Right renal pelvis (tissue), 4 donors: ENCODE measurements at places on chromosomes 6 and 20. TPM values are rescaled to one million over a fixed set of nuclear protein-coding genes. Genes with fewer than 3 reads are reported as not detected.

DNA sequence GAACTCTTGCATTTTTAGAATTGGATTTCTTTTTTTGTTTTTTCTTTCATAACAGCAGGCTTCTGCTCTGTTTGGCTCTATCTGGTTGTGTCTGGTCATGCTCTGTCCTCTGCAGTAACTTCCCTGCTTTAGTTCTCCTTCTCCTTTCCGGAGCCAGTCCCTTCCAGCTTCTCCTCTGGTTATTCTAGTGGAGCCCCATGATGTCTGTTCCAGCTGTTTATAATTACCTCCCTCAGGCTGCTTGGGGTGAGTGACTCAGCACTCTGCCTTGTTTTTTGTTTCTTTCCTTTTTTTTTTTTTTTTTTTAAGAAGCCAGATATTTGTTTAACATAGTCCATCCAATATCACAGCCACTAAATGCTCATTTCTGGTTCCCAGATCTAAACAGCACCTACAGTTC is 409.6 kb downstream of the MAFB start:
- DNase-seq = no peak

- DNase-seq = no peak
Observed at GRCh38 chr6:129033581-129033980, 150.6 kb downstream of the LAMA2 start.

GRCh38 chr20:63668351-63668750 is 10.2 kb downstream of the RTEL1 start:
- no peak for DNase-seq

DNA sequence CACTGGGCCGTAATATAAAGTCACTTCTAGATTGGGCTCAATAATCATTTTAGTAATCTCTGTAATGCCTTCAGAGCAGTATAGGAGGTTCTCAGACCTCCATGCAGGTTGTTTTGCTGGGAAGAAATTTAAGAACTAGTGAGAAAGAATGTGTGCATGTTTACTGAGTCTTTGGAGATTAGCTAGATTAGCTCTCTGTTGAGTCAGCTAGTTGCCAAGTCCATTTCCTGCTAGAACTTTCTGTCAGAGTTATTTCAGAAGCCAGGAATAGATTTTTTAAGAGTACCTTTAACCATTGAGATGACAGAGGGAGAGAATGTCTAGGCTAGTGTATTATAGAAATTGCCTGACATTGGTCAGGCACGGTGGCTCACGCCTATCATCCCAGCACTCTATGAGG is 33.3 kb downstream of the ORC3 start:
- DNase-seq = no peak

The TRIM10 gene
- polyA plus RNA-seq = 0.48 TPM

The IRF4 gene
- polyA plus RNA-seq = 0.23 TPM

The NRM gene
- 39.7 TPM for polyA plus RNA-seq

The OOEP gene
- not detected for polyA plus RNA-seq

The PRL gene
- not detected for polyA plus RNA-seq

- no peak for DNase-seq
Observed at GRCh38 chr20:49419785-49420184, 62.7 kb downstream of the KCNB1 start.

GRCh38 chr6:63805808-63806572 is 170.4 kb downstream of the PHF3 start:
- no peak for DNase-seq

DNA sequence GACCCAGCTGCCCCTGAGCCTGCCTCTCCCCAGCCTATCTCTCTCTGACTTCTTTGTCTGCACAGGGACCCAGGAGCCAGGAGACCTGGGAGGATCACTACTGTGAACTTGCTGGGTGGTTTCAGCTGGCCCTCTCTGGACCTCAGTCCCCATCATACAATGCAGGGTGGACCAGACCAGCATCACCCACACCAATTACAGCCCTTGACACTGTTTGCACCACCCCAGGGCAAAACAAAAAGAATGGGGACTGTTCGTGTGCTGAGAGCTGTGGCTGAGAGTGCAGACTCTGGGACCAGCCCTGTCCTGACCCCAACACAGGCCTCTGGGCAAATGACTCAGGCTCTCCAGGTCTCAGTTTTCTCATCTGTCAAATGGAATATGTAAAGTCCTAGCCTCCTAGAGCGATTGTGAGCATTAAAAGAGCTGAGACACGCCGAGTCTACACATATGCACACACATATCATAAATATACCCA is 25.4 kb downstream of the PTGIS start:
- DNase-seq = no peak

- no peak for DNase-seq
Observed at GRCh38 chr6:9335431-9335830, 900.1 kb upstream of the SLC35B3 start.

The FANCE gene
- polyA plus RNA-seq = 10.9 TPM

- DNase-seq = no peak
Observed at GRCh38 chr6:24430086-24430485, 27.4 kb downstream of the MRS2 start.

The RBPJL gene
- polyA plus RNA-seq = not detected

The GCM1 gene
- not detected for polyA plus RNA-seq

The ROMO1 gene
- 112 TPM for polyA plus RNA-seq

DNA sequence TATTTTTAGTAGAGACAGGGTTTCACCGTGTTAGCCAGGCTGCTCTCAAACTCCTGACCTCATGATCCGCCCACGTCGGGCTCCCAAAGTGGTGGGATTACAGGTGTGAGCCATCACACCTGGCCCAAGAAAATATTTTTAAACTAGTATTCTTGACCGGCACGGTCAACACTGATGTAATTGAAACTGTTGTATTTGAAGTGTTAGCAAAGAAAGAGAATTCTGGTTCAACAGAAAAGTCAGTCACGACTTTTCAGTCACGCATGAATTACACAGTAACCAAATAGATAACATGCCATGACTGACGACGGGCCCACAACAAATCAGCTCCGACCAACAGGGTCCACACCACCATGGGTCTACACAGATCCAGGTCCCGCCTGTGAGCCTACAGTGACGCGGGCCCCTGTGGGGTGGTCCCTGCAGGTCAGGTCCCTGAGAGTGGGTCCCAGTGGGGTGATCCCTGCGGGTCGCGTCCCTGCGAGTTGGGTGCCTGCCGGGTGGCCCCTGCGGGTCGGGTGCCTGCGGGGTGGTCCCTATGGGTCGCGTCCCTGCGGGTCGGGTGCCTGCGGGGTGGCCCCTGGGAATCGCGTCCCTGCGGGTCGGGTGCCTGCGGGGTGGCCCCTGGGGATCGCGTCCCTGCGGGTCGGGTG is 1.0 kb downstream of the GMEB2 start:
- DNase-seq = no peak

The IBTK gene
- 48.9 TPM for polyA plus RNA-seq

The GRIK2 gene
- 13.4 TPM for polyA plus RNA-seq

The GSTA1 gene
- 1.1 TPM for polyA plus RNA-seq

DNA sequence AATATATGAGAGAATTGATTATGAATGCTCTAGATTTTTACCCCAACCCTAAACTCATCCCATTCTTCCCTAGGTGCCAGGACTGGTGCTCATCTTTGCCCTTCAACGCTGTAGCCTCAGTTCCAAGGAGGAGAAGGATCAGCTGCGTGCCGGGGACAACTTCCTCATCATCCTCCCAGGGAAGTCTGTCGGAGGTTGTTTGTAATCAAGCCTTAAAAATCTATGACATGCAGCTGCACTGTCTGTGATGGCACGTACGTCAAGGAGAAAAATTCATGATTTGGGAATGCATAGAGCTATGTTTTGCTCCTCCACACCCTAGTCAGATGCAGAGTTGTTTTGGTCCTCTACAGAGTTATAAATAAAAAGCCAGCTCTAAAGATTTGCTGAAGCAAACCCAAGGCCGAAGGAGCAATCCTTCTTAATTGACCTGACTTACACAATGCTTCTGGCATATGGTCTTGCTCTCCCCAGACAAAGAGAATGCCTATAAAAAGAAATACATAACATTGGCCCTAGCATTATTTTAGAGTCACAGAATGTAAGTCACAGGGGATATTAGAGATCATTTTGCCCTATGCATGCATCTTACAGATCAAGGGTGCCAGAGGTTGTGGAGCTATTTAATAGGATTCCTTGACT is 244.2 kb downstream of the HIVEP2 start:
- DNase-seq = no peak

GRCh38 chr20:18589941-18590674 is 2.3 kb downstream of the DTD1 start:
- no peak for DNase-seq

GRCh38 chr20:1020614-1021013 is 18.5 kb upstream of the RSPO4 start:
- no peak for DNase-seq

GRCh38 chr20:5065879-5066383 is 53.8 kb downstream of the PCNA start:
- no peak for DNase-seq

DNA sequence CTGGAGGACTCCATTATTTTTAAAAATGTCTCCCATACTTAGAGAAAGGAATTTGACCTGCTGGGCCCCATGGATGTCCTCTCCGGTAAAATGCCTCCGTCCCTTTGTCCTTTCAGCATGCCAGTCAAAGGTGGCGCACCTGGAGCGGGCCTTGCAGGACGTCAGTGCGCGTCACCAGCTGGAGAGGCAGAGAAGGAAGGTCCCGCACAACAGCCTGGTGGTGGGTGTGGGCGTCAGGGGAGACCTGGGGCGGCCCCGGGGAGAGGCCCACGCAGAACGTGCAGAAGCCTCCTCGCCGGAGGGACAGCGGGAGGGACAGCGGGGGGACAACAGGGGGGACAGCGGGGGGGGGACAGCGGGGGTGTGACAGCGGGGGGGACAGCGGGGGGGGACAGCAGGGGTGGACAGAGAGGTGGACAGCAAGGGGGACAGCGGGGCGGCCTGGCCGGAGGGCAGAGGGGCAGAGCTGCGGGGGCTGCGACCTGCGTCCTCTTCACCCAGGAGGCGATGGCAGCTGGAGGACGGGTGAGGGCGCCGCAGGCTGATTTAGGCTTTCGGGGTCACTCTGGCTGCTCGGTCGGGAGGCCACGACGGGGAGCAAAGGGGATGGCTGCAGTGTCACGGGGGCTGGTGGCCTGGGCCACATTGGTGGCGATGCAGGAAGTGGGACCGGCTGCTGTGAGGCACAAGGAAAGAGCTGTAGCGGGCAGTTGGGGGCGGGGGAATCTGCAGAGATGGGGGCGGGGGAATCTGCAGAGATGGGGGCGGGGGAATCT is 859 bp upstream of the KIF25 start:
- DNase-seq = no peak

The TNXB gene
- polyA plus RNA-seq = 3.2 TPM

DNA sequence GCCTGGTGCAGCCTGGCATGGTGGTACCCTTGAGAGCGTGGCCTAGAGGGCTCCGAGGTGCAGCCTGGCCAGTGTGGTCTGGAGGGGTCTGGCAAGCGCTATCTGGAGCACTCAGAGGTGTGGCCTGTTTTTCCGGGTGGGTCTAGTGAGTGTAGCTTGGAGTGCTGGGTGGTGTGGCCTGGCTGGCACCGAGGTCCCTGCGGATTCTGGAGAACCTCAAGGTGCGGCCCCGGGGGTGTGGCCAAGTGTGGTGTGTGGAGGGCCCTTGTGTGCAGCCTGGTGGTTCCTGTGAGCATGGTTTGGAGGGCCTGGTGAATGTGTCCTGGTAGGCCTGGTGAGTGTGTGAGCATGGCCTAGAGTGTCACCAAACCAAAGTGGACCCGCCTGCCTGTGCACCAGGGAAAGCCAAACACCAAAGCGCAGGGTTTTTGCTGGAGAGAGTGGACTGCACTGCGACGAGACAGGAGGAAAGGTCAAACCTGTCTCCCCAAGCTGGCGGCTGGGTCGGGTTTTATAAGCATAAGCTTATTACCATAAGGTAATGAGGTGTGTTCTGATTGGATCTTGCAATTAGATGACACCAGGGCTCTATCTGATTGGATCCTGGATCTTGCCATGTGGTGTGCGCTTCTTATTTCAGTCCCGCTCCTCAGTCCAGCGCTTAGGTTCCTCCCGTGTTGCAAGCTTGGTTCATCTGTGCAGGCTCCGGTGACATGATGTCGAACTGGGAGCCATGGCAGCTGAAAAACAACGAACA is 35.7 kb downstream of the IGF2R start:
- no peak for DNase-seq

DNA sequence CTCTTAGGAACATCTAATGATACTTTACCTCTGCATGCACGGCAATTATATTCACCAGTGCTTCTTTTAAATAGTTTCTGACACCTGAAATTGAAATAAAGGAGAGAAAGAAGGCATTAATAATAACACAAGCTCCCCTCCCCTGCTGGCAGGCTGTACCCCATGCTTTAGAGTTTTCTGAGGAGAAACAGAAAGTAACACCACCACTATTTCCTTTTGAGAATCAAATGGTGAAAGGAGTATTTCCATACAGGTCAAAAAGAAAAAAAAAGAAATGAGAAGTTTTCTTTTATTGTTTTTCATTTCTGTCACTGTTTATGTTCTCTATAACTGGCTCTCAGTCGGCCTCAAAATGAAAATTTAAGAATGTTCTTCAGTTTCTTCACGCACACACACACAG is 108.1 kb downstream of the IRF4 start:
- no peak for DNase-seq

DNA sequence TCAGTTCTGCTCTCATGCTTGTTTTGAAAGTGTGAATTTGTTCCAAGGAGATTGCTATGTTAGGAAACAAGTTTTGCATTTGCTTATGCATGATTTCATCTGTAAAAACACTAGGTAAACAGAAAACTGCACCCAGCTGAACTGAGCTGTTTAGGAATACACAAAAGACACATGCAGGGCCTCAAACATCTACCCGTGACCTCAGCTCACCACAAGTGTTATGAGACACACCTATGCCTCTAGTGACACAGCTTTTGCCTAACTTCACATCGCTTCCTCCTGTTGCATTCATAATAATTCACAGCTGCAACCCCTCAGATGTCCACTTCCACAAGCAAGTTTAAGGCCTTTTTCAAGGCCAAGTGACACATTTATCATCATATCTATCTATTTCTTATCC is 98.0 kb upstream of the SLC24A3 start:
- no peak for DNase-seq

GRCh38 chr6:159935633-159936032 is 33.2 kb upstream of the IGF2R start:
- no peak for DNase-seq

The OLIG3 gene
- not detected for polyA plus RNA-seq

- DNase-seq = no peak
Observed at GRCh38 chr6:100455230-100456124, 9.2 kb downstream of the SIM1 start.

GRCh38 chr20:30610029-30610693 is 647.3 kb upstream of the DEFB115 start:
- no peak for DNase-seq
